Astrocyte of the spinal cord (primary cell): ENCODE measurements at places on chromosomes 7 and 10.

GRCh38 chr7:85806321-85806720, 619.5 kb upstream of the SEMA3D start:
- no peak for DNase-seq

- no peak for DNase-seq
These were observed 138.9 kb upstream of the AHR start for GRCh38 chr7:17159500-17160037.

GRCh38 chr10:83806717-83807116, 332.6 kb upstream of the GHITM start:
- no peak for DNase-seq

- no peak for DNase-seq
These were observed 15.0 kb downstream of the FGFR2 start for GRCh38 chr10:121583258-121583657.

GRCh38 chr10:95500649-95501048, 60.5 kb downstream of the SORBS1 start:
- DNase-seq: no peak

DNA sequence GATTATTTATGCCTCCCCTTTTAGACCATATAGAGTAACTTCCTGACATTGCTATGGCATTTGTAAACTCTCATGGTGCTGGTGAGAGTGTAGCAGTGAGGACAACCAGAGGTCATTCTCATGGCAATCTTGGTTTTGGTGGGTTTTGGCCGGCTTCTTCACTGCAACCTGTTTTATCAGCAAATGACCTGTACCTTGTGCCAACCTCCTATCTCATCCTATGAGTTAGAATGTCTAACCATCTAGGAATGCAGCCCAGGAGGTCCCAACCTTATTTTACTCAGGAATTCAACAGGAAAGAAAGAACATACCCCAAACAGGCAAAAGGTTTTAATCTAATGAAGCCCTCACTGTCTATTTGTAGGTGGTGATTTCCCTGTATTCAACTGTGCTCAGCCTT, 205.4 kb upstream of the YAE1 start:
- no peak for DNase-seq

DNA sequence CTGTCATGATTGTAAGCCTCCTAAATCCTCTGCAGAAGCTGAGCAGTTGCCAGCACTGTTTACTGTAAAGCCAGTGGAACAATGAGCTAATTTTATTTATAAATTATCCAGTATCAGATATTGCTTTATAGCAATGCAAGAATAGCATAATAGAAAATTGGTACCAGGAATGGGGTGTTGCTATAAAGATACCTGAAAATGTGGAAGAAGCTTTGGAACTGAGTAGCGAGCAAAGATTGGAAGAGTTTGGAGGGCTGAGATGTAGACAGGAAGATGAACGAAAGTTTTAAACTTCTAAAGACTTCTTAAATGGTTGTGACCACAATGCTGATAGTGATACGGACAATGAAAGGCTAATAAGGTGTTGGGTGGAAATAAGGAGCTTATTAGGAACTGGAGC, 917.4 kb upstream of the POT1 start:
- DNase-seq: no peak

GRCh38 chr7:2259480-2259879, 17.5 kb downstream of the NUDT1 start:
- no peak for DNase-seq

- no peak for DNase-seq
These were observed 104.6 kb upstream of the CTBP2 start for GRCh38 chr10:125264757-125265578.

GRCh38 chr10:98209441-98209840, 58.6 kb downstream of the LOXL4 start:
- DNase-seq: no peak
